ENCODE measurements at places on chromosomes 6 and 20. TPM values are rescaled to one million over a fixed set of nuclear protein-coding genes. Genes with fewer than 3 reads are reported as not detected.

DNA sequence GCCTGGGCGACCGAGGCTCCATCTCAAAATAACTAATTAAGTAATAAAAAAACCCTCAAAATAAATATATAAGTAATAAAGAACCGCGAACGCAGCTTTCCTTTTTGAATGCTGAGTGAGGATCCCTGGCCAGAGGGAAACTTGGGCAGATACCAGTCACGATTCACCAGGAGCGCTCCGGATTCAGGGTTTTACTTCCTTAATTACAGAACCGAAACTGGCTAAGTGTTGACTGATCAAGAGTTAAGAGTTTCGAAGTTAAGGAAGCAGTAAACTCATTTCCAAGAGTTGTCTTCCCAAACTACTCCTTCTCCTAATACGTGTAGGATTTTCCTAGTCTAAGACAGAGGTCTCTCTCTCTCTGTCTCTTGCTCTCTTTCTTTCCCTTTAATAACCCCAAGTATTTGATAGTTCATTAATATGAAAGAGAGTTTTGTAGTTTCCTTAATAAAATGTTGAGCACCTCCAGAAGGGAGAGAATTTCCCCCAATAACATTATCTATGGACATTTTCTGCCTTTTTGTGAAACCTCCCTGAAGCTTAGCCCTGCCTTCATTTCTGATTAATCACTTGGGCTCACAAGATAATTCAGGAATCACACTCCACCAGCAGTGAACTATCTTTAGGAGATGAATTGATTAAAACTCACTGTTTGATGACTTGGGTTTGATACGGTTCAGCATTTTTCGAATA, 61.4 kb upstream of the ZNF217 start:
- H3K27ac ChIP-seq = no peak overlapping the region
- H3K36me3 ChIP-seq = no peaks in the 10 kb centered on the region
- no peaks in the 10 kb centered on the region for H3K27me3 ChIP-seq
- no peak for DNase-seq
- H3K4me3 ChIP-seq = no peak overlapping the region

DNA sequence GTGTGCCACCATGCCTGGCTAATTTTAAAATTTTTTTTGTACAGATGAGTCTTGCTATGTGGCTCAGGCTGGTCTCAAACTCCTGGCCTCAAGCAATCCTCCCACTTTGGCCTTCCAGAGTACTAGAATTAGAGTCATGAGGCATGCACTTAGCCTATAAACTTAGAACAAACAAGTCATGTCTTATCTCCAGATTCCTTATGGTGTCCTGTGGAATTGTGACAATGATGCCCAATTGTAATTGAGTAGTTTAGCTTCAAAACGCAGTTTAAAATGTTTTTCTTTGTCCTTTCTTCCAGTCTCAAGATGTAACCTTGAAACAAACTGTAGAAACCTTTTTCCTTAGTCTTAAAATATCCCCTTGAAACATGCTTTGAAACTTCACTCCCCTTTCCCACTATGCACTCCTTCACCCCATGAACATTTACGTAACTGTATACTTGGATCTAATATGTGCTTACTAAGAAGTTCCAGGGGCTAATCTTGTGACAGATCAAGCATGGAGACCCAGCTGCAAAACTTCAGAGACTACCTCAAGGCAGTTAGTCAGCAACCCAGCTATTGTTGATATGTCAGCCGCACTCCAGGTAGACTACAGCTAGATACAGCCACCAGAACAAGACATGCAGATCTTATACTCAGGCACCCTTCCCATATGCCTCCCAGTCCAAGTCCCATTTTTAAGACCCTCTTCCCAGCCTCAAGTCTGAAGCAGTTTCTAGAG, 46.2 kb downstream of the MAN1A1 start:
- no peaks in the 10 kb centered on the region for H3K36me3 ChIP-seq
- H3K27me3 ChIP-seq = no peaks in the 10 kb centered on the region
- DNase-seq = no peak
- no peak overlapping the region for H3K4me3 ChIP-seq
- H3K4me1 ChIP-seq = no peaks in the 10 kb centered on the region
- H3K27ac ChIP-seq = no peak overlapping the region

The SMLR1 gene
- not detected for total RNA-seq

The ANKRD66 gene
- total RNA-seq = not detected

The DDO gene
- 0.68 TPM for total RNA-seq

The VGLL2 gene
- total RNA-seq = not detected

The DEFB132 gene
- not detected for total RNA-seq
